Stimulated activated CD4-positive, alpha-beta T cell treated with anti-CD3 and anti-CD28 coated beads, Interleukin-1b, Interleukin-23, amount 100 ng/mL, for 1 hour (primary cell): ENCODE measurements at places on chromosomes 4 and X.

DNA sequence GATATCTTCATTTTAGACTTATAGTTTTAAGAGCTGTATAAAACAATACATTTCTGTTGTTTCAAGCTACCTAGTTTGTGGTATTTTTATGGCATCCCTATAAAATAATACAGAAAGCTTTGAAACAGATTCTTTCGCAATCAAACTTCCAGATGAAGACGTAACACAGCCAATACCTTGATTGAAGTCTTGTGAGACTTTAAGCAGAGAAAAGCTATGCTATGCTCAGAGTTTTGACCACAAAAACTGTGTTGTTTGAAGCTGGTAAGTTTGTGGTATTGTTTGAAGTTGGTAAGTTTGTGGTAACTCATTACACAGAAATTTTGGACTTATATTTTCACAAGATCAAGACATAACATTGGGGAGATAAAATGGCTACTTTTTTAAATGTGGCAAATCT lies 201.8 kb upstream of the UGT8 start:
- no peak for DNase-seq

DNA sequence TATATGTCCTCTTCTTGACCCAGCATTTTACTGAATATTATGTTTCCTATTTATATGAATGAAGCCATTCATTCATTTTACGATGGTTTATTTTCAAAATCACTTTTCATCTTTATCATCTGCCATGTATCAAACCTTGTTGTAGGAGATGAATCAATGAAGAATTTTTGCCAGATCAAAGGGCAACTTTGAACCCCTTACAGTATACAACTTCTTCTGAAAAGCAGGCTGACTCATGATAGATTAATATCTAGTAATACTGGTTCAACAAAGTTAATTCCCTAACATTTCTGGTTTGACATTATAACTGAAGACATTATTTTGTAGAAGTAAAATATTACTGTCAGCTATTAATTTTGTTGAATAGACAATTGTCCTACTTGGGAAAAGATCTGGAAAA lies 226.0 kb downstream of the RPA4 start:
- no peak for DNase-seq

DNA sequence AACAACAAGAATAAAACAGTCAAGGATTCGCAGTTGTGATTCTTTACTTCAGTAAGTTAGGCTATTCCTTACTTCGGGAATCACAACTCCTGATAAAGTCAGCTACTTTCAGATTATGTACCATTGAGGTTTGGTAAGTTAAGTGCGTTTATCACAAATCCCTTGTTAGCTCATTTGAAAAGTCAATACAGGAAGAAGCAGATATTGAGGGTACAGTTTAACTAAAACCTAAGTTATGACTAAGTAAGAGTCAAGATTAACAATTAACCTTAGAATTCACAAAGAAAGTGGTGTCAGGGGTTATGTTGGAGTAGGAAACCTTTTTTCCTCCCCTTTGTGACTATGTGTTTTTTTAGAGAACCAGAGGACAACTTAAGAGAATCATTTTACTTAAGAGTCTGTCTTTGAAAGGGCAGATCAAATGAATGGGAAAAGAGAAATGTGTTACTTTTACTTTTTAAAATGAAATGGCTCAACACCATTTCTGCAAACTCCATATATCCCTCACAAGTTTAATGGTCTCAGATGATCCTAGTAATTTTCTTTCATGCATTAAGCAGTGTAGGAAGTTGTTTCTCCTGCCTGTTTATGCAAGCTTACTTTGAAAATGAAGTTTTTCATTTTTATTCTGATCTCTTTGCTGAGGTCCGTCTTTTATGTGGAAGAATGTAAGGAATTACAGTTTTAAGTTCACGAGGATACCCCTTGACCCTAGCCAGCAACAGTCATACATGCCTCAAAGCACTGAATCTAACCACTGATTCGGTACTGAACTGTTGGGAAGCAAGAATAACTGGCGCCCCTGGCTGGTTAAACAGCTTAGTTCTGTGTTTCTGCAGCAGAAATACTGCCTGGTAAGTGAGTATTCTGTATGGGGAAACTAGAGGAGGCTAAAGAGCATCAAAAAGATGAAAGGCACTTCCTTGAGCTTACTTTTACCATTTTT lies 211.7 kb downstream of the SLC4A4 start:
- DNase-seq = no peak

- DNase-seq = no peak
Observed at GRCh38 chr4:182443070-182443469, 199.9 kb downstream of the TENM3 start.

- DNase-seq = no peak
Observed at GRCh38 chr4:182143822-182144625, 99.2 kb upstream of the TENM3 start.

GRCh38 chr4:41320786-41321185 lies 64.1 kb downstream of the UCHL1 start:
- no peak for DNase-seq

DNA sequence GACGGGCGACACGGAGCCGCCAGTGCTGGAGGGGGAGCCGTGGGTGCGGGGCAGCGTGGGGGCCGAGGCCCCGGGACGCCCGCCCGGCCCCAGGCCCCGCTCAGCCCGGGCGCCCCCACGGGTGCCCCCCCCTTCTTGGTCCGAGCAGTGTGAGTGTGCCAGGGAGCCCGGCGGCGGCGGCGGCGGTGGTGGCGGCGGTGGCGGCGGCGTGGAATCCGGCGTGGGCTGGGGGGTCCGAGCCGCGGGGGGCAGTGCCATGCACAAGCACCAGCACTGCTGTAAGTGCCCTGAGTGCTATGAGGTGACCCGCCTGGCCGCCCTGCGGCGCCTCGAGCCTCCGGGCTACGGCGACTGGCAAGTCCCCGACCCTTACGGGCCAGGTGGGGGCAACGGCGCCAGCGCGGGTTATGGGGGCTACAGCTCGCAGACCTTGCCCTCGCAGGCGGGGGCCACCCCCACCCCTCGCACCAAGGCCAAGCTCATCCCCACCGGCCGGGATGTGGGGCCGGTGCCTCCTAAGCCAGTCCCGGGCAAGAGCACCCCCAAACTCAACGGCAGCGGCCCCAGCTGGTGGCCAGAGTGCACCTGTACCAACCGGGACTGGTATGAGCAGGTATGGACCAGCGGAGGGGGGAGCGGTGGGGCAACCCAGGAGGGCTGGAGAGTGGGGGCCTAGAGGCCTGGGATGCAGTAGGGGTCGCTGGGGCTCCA lies 466 bp downstream of the DLG3 start:
- no peak for DNase-seq

GRCh38 chr4:7827566-7827965 lies 112.1 kb downstream of the AFAP1 start:
- DNase-seq = no peak

DNA sequence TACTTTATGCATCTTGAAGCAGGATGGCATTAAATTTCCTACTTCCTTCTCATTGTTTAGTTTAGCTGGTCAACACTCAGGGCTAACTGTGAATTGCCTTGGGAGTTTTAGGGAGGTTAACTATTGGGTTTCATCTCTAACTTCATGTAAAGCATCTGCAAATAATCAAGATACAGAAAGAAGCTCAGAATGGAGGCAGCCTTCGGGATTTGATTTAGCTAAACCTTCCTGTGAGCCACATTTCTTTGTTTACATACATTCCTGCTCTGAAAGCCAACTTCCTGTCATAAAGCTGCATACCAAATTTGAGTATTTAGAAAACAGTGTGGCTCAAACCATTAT lies 131.7 kb upstream of the PCDH18 start:
- no peak for DNase-seq

- DNase-seq = no peak
Observed at GRCh38 chr4:138939960-138940359, 75.6 kb upstream of the NOCT start.

DNA sequence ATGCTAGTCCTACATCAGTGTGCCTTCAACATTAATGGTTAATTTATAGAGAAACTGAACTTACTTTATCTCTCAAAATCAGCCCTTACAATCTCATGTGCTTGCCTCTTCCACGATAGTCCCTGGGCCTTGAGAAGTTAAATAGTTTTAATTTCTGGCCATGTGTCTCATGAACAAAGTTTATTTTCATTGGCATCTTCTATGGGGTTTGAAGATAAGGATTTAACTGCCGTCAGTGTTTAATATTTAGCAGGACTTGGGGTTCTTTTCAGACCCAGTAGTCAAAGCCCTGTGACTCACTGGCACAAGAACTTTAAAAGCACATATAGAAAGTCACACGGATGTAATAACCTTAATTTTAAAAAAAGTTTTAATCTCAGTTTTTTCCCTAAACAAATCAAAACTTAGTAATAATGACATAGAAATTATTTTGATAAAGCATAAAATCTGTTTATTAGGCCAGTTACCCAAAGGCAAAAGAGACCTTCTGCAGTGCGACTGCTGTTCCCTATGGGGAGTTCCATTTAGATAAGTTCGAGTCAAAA lies 10.1 kb upstream of the MPP1 start:
- DNase-seq = no peak

- no peak for DNase-seq
Observed at GRCh38 chr4:98199247-98199646, 56.0 kb upstream of the STPG2 start.
